GM23338 (cell line): ENCODE measurements at places on chromosomes 12 and 14.

DNA sequence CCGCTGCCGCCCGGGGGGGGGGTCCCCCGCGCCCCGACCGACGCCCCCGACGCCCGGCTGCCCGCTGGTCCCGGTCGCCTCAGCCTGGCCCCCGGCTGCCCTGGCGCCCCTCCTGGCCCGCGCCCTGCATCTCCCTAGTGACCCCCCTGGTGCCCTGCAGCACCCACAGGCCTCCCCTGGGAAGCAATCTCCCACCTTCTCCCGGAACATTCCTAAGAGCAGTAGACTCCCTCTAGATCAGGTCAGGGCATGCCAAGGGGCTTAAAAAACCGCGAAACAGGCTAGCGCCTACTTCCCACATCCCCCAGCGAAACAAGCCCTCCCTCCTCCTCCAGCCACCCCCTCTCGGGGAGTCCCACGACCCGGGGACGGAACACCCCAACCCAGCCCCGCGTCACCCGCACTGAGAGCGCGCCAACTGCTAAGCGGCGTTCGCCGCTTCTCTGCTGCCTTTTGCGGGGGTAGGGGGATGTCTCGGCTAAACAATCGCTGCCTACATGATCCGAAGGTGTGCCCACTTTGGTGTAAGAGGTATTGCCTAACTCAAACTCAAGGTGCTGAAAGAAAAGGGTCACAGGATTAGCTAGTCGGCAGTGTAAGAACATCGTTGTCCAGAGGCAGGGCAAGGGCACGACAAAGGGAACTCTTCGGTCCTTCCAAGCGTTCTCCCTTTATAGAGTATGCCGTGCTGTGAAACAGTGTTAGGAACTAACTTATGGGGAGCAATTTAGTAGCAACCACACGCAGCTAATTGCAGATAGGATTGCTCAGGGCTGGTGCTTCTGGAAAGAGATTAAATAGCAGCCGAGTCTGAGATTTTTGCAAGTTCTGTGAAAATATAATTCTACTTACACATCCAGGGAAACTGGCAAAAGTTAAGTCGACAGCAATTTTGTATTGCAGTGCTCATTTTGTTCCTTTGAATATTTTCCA lies 619 bp upstream of the NTN4 start:
- peak; percentile 75 for DNase-seq

DNA sequence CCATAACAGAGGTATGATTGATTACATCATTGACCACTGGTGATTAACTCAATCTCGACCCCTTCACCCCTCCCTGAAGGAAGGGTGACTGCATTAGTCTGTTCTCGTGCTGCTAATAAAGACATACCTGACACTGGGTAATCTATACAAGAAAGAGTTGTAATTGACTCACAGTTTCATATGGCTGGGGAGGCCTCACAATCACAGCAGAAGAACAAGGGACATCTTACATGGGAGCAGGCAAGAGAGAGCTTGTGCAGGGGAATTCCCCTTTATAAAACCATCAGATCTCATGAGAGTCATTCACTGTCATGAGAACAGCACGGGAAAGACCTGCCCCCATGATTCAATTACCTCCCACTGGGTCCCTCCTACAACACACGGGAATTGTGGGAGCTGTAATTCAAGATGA lies 55.9 kb upstream of the TMCC3 start:
- no peak for DNase-seq

- no peak for DNase-seq
Observed at GRCh38 chr12:41509271-41510055, 321.3 kb downstream of the PDZRN4 start.

DNA sequence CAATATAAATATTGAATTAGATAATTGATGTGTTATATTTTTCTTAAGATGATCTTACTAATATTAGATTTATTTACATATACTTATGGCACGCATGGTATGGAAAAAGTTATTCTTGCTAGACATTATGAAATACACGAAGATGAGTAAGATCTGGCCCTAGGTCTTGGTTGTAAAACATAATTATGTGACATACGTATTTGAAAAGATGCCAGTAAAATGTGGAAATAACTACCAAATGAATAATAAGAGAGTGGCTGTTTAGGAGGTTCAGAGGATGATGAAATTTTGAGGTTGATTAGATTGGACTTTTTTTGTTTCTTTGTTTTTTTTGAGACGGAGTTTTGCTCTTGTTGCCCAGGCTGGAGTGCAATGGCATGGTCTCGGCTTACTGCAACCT lies 41.3 kb downstream of the FANCM start:
- DNase-seq: no peak

GRCh38 chr12:106001837-106002218 lies 136.9 kb downstream of the NUAK1 start:
- no peak for DNase-seq

- DNase-seq: no peak
Observed at GRCh38 chr14:60165547-60165876, 314 bp upstream of the DHRS7 start.

GRCh38 chr12:103495469-103496456 lies at the start of gene C12orf42:
Gene C12orf42 (minus strand): TSS chr12:103495968. CDS start chr12:103478426, 17,542 bp downstream.
- peak; percentile 84 for DNase-seq

DNA sequence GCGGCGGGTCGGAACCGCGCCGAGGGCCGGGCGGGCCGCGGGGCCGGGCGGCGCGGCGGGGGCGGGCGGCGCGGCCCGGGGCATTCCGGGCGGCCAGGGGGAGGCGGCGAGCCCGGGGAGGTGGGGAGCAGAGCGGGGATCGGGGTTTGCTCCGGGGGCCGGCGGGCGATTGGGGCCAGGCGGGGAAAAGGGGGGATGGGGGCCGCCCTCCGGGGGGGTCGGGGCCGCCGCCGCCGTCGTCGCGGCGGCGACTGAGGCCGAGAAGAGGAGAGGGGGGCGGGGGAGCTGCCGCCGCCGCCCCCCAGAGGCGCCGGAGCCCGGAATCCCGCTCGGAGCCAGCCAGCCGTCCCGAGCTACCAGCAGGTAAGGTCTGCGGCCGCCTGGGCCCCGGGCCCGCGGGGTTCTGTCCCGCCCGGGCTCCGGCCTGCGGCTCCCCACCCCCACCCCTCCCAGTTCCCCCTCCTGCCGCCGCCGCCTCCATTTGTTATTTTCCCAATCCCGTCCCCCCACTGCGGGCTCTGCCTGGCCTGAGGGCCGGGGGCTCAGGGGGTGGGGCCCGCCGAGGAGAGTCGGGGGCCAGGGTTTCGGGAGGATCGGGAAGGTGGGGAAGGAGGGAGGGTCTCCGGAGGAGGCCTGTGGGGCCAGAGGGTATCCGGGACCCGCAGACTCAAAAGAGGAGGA lies 403 bp downstream of the ATN1 start:
- DNase-seq: peak; percentile 47

DNA sequence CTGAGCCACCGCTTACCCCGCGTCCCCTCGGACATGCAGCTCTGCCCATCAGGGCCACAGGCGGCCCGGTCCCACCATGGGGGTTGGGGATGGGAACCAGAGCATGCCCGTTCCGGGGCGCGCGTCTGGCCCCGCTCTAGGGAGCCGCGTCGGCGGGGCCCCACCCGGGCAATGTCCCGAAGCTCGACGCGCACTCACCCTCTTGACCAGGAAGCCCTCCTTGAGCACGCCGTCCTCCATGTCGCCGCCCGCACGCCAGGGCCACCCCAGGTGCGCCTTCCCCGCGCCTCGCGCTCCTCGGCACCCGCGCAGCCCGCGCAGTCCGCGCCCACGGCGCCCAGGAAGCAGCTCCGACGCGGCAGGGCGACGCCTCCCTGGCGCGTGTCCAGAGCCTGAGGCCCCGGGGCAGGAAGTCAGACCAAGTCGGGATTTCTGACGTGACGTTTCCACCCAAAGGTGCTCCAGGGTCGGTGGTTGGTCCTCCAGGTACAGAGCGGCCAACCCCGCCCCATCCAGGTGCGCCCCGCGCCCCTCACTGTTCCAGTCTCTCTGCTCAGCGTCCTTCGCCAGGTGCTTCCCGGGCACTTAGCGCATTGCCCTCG lies at the start of gene PLEK2:
Gene PLEK2, minus strand, starts transcription at position 346 of the 602 bp plus-strand sequence. Its CDS starts 106 bp downstream, at position 240.
- DNase-seq: peak; percentile 65
